Activated effector memory CD4-positive, alpha-beta T cell treated with anti-CD3 and anti-CD28 coated beads, Interleukin-2, amount 50 U/mL, for 16 hours (primary cell): ENCODE measurements at places on chromosomes 3 and 15.
A peak's percentile ranks its signal among the peaks of the same experiment; 100 is the strongest.

- no peak for DNase-seq
These were observed 16.9 kb upstream of the GPD1L start for GRCh38 chr3:32089476-32089875.

GRCh38 chr3:14281053-14281452 is 102.4 kb downstream of the LSM3 start:
- no peak for DNase-seq

DNA sequence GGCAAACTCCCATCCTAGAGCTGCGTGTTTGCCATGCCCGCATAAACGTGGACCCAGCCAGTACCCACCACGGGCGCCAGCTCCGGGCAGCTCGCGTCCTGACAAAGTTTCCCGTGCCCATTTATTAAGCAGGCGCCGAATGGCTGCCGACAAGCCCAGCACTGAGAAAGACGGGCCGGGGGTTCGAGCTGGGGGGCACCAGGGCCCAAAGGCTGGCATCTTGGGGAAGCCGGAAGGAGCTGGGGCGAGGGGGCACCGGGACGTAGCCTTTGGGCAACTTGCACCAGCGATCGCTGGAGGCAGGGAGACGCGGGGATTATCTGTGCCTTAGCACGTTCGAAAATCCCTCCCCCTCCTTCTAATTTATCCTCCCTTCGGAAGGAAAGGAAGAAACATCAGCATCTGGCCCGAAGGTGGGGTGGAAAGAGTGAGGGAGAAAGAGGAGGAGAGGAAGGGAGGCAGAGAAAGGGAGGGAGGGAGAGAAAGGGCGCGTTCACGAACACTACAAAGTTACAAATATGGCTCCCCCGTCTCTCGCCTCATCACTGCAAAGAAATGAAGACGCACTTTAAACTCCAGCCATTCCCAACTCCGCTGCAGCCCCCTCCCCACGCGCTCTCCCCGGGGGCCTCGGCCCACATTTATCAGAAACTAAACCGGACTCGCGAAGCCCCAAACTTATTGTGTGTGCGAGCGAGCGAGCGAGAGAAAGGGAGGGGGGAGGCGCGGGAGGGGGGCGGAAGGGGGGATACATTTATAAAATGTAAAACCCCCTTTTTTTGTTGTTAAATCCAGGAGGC is 1.0 kb downstream of the ANP32A start:
- peak; percentile 78 for DNase-seq

- DNase-seq, result no peak
These were observed 387.0 kb upstream of the PROK2 start for GRCh38 chr3:72171946-72172345.

DNA sequence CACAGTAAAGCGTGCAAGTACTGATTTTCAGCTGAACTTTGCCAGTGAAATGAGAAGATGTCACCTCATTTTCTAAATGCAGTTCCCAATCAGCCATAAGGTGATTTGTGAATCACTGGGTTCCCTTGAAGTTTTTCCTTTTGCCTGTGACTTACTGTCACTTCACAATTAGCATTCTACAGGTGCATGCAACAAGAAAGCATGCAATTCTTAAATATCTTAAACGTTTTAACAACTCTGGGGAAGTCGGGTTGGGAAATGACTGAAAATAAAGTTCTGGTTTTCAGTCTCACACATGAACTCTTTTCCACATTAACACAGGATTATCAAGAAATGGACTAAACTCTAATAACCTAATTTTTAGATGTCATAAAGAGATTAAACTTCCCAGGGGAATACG is 5.2 kb downstream of the GSK3B start:
- no peak for DNase-seq

- no peak for DNase-seq
These were observed 46.6 kb upstream of the SSR3 start for GRCh38 chr3:156601497-156601896.

DNA sequence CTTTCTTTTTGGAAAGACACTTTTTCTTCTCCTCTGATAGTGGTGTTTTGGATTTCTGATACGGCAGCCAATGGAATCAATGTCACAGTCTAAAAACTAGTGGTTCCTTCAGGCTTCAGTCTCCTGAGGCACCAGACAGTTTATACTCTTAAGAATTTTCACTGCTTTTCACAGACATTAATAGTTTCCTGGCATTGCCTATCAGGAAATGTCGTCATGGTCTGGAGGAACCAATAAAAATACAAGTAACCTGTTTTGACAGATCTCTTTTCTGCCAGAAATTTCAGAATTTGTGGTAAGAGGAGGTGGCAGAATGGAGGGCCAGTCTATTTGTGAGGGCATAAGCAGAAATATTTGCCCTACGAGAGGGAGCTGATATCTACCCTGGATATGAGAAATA is 44.8 kb downstream of the FILIP1L start:
- no peak for DNase-seq

DNA sequence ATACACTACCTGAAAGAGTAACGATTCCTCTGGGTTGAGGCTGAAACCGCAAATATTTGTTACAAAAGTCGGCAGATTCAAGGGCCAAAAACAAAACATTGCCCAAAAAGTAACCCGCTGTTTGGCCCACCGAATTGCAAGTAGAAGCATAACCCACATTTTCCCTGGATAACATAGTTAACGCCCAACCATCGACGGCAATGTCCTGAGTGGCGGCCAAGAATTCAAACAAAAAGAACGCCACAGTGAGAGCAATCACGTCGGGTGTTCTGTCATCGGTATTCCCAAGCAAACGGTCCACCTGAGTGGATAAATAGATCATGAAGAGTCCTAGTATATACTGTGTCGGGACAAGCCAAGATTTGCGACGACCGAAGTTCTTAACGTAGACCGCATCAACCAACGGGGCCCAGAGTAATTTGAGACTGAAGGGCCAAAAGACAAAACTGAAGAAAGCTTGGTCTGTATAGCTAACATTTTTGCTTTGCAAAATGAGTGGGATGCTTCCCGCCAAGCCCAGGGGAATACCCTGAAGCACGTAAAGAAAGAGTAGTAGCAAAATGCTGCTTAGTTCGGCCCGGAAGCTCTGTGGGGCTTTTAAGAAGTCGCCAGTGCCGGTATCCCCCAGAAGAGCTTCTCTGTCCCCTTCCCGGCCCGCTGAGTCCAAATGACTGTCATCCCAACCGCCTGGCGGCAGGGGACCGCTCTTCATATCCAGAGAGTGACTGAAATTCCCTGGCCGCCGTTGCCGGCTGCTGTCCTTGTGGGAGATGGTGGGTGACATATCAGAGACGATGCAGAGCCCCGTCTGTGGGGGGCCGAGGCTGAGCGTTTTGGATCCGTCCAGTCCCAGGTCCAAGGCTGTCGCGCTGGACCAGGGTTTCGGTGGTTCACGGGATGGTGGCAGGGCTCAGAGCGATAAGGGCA is 750 bp downstream of the SLC33A1 start:
- peak; percentile 77 for DNase-seq

DNA sequence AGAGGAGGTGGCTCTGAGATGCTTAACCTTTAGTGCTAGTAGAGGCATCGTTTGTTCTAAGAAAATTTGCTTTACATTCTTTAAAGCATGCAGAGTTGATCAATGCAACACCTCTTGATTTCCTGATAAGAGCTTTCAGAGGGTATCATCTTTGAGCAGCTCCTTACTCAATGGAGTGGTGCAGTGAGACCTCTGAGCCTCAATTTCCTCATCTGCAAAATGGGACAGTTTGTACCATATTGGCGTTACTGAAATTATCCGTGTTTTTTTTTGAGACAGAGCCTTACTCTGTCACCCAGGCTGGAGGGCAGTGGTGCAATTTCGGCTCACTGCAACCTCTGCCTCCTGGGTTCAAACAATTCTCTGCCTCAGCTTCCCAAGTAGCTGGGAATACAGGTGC is 1.6 kb upstream of the TMEM42 start:
- DNase-seq, result no peak

DNA sequence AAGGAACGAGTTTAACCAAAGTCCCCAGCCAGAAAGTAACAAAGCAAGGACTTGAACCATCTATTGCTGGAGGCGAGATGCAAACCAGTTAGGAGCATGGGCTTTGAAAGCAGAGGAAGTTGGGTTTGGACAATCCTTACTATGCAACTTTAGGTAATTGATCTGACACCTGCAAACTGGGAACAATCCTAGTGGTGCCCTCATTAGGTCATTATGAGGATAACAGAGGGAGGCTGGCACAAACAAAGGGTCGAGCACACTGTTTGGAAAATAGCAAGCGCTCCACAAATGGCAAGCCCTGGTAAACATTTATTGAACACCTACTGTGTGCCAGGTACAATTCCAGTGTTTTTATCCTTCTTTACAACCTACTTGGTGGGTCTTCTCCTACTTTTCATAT is 45.6 kb downstream of the WNT5A start:
- no peak for DNase-seq

DNA sequence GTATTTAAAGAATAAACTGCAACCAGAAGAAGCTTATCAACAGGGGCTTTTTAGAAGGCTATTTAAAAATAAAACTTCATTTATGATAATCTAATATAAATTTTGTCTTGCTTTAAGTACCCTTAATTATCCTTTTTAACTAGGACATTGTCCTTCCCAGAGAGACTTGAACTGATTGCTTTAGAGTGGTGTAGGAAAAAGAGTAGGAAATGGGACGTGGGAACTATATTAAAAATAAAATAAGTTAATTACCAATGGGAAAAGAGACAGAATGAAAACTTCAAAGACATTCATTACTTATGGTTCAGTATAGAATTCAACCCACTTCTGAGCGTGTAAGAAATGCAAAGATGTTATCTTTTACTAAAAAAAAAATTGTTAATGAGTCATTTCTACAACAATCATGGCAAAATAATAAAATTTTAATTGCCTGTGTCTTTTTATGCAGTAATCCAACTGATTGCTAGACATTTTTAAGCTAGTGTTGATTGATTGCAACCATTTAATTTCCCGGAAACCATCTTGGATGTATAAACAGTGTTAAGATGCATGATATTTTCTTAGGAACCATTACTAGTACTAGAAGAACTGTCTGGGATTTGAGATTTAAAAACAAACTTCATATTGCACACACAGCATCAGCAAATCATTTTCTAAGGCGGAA is 298.8 kb upstream of the UMPS start:
- no peak for DNase-seq

DNA sequence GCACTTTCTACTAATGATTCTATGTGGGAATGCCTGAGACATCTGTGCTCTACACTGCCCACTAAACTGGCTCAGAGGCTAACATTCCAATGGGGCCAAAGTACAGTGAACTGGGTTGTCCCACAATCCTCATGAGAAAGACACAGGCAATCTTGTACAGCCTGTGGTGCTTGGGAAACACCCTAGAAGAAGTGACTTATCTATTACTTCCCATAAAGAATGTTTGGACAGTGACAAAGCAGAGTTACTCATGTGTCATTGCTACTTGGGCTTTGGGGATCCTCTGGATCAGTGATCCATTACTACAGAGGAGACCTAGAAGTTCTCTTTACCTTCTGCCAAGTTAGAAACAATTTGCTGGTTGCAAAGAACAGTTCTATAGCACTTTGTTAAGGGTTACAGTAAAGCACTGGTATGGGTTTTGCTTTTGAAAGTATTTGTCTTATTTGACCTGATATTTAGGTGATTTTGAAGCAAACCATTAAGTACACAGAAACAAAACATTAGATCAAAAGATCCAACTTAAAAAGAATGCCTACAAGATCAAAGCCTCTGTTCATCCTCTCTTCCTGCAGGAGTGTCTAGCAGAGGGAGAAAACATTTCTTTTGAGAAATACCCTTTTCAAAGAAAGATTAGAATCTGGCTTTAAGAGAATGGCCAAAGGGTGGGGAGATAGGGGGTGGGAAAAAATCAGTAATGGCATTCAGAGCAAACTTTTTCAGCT is 75.8 kb downstream of the CTNNB1 start:
- no peak for DNase-seq

DNA sequence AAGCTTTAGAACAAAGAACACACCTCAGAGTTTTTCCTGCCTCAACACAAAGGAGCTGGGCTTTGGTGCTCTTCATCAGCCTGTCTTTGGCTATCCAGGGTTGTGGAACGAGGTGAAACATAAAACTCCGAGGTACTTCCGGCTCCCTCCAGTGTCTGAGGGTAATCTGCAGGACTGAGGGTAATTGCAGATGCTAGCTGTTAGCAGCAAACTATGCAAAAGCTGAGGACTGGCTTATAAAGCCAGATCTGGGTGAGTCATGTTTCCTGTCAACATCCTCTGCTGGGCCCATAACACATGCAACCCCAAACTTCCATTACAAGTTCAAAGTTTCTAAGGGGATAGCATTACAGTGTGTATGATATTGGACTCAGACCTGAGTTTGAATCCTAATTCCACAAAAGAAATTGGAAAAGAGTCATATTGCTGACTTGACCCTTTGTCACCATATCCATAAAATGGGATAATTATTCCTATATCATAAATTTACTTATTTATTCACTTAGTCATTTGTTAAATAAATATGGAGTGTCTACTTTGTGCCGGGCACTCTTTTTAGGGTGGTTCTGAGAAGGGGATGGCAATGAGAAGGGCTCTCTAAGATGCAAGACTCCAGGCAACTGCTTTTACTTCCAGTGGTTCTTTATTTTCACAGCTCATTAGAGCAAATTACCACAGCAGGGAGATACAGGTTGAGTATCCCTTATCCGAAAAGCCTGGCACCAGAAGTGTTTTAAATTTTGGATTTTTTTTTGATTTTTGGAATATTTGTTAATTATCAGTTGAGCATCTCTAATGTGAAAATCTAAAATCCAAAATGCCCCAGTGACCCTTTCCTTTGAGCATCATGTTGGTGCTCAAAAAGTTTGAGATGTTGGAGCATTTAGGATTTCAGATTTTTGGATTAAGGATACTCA is 9.5 kb upstream of the TRIM69 start:
- DNase-seq, result peak; percentile 87

DNA sequence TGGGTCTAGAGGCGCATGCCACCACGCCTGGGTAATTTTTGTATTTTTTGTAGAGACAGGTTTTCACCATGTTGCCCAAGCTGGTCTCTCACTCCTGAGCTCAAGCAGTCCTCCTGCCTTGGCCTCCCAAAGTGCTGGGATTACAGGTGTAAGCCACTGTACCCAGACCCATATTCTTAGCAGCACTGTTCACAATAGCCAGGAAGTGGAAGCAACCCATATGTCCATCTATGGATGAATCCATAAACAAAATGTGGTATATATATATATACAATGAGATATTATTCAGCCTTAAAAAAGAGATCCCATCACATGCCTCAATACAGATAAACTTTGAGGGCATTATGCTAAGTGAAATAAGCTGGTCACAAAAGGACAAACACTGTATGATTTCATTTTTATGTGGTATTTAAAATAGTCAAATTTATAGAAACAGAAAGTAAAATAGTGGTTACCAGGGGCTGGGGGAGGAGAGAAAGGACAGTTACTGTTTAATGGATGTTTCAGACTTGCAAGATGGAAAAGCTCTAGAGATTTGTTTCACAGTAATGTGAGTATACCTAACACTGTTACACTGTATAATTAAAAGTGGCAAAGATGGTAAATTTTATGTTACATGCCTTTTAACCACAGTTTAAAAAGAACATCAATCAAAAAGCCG is 35.7 kb upstream of the GRAMD1C start:
- DNase-seq, result no peak
